ENCODE measurements at places on chromosomes 1 and 21.
A peak's percentile ranks its signal among the peaks of the same experiment; 100 is the strongest.

GRCh38 chr1:228181645-228182034 lies 16.0 kb downstream of the IBA57 start:
- DNase-seq = no peak

DNA sequence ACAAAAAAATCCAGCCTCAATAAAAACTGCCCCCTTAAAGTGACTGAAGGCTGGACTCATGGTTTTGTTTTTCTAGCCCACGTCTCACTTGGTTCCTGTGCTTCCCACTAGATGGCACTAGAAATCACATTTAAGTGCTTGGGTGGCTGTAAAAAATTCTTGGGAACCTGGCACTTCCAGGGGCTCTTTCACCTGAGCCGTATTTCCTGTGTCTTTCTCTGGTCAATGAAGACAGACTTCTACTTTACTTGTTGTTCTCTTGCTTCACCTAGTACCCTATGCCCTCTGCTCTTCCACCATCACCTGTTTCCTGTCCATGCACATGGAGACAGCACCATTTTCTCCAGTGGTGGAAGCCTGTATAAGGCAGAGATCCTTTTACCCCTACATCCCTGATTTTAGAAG lies 20.0 kb downstream of the METTL13 start:
- DNase-seq = peak; percentile 14

DNA sequence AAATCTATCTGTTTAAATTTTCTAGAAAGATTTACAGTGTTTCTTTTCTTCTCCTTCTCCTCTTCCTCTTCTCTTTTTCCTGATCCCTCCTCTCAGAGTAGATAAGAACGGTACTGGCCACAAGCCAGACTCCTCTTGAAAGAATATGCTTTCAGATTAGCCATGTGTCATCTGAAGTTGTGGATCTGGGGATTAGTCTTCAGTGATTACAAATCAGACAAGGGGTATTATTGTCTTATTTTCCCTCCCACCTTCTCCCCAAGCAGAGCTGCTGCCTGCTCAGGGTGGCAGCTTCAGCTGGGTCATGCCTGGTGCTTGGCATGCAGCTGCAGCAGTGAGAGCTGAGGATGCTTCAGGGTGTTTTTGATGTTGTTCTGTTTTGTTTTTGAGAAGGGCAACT lies 42.7 kb downstream of the SGIP1 start:
- no peak for DNase-seq

GRCh38 chr1:165857046-165857801 lies 29.8 kb downstream of the UCK2 start:
- no peak for DNase-seq

DNA sequence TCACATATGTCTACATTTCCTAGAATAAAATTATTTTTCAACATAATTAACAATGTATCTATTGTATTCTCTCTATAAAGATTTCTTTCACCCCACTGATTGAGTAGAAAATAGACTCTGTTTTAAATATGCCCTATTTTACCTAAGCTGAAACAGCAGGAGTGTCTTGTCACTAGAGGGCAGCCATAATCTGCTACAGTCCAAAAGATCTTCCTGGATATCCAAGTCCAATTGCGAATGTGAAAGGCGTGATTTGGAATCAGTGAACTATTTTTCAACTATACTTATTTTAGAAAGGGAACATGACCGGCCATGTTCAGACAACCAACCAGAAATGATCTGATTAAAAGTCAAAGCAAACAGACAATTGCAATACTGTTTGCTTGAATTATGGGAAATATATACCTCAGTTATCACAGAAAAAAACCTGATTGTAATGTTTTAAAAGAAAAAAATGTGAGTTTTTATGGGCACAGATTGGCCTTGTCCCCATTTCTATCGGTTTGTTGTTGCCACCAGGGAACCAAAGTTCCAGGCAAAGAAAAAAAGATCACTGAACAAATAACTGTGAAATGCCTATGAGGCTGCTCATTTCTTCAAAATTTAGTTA lies 1211.0 kb upstream of the ADGRL4 start:
- DNase-seq = no peak

DNA sequence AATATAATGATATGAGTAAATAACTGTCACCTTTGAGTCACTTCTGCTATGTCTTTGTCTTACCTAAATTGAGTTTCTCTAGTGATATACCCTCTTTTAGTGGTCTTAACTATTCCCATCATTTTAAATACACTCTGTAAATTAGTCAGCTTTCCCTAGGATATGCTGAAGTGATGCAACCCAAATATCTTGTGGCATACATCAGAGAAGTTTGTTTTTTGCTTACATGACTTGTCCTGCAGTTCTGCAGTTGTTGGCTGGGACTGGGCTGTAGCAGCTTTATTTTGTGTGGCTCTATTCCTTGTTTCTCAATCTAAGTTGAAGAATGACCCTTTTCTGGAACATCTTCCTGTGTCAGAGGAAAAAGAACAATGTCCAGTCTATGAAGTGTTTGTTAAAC lies 76.4 kb downstream of the TTC3 start:
- DNase-seq = no peak

- no peak for DNase-seq
These were observed 56.0 kb upstream of the C1orf21 start for GRCh38 chr1:184330875-184331274.

GRCh38 chr1:98739762-98740161 lies 78.2 kb downstream of the SNX7 start:
- DNase-seq = no peak

DNA sequence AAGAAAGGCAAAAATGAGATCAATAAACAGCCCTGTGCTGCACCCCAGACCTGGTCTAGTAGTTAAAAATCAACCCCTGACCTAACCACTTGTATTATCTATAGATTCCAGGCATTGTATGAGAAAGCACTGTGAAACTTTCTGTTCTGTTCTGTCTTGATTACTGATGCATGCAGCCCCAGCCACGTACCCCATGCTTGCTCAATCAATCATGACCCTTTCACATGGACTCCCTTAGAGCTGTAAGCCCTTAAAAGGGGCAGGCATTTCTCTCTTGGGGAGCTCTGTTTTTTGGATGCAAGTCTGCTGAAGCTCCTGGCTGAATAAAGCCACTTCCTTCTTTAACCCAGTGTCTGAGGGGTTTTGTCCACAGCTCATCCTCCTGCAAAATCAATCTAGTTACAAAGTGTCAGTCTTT lies 24.2 kb upstream of the CD34 start:
- DNase-seq = no peak

GRCh38 chr1:94694226-94694915 lies 125.8 kb upstream of the SLC44A3 start:
- no peak for DNase-seq

DNA sequence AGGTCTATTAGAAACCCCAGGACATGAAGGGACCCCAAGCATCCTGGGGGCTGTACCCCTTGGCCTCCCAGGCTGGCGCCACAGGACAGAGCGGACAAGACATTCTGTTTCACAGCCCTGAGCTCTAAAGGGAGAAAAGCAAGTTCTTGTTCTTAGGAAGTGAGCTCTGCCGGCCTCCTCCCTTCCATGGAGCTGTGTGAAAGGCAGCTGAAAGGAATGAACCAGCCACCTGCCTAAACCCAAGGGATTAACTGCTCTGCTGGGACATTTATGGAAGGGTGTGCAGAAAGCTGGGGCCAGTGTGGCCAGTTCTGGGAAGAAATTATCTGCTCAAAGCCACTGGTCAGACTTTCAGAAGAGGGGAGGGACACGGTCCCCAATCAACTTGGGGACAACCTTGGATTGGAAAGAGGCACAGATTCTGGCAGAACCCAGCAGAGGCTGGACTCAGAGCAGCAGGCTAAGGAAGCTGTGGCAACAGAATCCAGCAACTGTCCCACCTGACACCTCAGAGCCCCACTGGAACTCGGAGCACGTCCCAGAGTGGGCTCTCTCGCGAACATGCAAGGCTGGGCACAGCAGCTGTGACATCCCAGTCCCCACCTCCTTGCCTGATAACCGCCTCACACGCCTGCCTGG lies 2.1 kb downstream of the KLHL21 start:
- no peak for DNase-seq

GRCh38 chr1:64867266-64867665 lies 99.1 kb downstream of the JAK1 start:
- no peak for DNase-seq

- DNase-seq = no peak
These were observed 318.3 kb downstream of the RRAGC start for GRCh38 chr1:38541223-38541622.

GRCh38 chr1:224769452-224770335 lies 153.6 kb downstream of the CNIH3 start:
- no peak for DNase-seq

DNA sequence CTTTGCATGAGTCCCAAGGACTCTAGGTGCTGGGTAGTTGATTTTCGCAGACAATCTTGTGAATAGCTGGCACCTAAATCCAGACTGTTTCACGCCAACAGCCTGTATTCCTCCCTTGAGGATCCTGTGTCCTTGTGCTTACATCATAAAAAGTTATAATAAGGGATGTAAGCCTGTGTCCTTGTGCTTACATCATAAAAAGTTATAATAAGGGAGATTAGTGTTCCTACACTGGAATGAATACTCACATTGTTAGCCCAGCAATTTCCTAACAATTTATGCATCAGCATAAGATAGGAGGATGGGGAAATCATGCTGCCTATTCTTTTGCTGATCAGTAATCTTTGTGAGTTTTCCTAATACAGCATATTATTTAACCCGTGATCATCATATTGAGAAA lies 4.0 kb upstream of the HSD3B2 start:
- DNase-seq = no peak

- no peak for DNase-seq
These were observed 6.1 kb downstream of the HTR6 start for GRCh38 chr1:19670787-19671186.

- peak; percentile 90 for DNase-seq
These were observed 44.9 kb upstream of the COL6A2 start for GRCh38 chr21:46052703-46053651.

- no peak for DNase-seq
These were observed 81.1 kb downstream of the TNFSF18 start for GRCh38 chr1:172969611-172970010.

GRCh38 chr1:59220356-59220755 lies 76.5 kb upstream of the FGGY start:
- DNase-seq = no peak

GRCh38 chr1:156676820-156677615 lies at the start of gene NES:
Gene NES (minus strand): TSS chr1:156677407. CDS start chr1:156677264, 143 bp downstream.
- no peak for DNase-seq

- no peak for DNase-seq
These were observed 28.1 kb upstream of the TTLL10 start for GRCh38 chr1:1145547-1145914.

- DNase-seq = no peak
These were observed 17.5 kb upstream of the ACBD6 start for GRCh38 chr1:180519846-180520245.

- peak; percentile 69 for DNase-seq
These were observed 11.1 kb upstream of the RAB42 start for GRCh38 chr1:28580722-28581530.

- no peak for DNase-seq
These were observed 904 bp downstream of the GJB3 start for GRCh38 chr1:34781844-34782391.

- DNase-seq = no peak
These were observed 170.1 kb downstream of the TRIM33 start for GRCh38 chr1:114340892-114341291.

- DNase-seq = no peak
These were observed 52.9 kb upstream of the CITED4 start for GRCh38 chr1:40914927-40915569.

DNA sequence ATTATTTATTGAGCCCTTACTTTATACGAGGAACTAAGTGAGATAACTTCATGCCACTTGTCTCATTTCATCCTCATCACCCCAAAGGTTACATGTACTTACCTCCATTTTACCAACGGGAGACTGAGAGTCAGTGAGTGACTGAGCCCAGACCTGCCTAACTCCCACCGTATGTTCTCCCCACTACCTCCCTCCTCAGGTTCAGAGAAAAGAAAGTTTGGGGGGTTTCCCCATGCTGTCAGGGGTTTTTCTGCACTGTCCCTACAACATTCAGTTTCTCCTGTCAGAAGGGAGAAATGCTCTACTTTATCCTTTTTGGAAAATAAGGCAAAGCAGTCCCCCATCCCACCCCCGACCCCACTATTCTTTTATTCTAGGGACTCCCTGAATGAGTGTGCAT lies 32.9 kb downstream of the FAM78B start:
- no peak for DNase-seq

DNA sequence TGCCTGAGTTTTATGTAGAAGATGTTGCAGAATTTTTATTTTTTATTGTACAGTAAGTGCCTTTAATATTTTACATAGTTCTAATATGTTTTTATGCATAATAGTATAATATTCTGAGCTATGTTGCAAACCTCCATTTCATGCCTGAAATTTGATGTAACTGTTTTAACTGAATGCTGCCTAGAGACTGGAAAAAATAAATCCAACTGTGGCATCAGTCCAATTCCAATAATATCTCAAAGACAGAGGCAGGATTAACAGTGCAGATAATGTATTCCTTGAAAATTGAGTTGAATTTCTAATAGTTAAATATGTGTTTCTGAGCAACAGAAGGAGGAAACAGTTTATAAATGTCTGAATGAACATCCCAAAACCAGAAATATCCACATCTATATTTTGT lies 61.1 kb upstream of the KIF1B start:
- DNase-seq = no peak

DNA sequence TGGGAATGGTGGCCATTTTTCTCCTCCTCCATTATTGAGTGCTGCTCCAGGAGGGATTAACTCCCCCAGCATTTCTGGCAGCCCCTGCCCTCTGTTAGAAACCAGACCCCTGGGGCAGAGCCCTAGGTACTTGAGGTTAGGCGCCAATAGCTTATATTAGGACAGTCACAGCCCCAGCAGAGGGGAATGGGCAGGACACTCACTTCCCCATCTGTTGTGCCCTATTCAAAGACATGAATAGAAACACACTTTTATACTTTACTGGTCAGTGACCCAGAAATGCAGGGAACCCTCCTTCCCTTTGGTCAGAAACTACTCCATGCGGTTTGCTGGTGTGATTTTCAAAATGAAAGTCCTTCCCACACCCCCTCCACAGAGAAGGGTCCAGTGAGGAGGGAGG lies 267.7 kb downstream of the PTBP2 start:
- no peak for DNase-seq

DNA sequence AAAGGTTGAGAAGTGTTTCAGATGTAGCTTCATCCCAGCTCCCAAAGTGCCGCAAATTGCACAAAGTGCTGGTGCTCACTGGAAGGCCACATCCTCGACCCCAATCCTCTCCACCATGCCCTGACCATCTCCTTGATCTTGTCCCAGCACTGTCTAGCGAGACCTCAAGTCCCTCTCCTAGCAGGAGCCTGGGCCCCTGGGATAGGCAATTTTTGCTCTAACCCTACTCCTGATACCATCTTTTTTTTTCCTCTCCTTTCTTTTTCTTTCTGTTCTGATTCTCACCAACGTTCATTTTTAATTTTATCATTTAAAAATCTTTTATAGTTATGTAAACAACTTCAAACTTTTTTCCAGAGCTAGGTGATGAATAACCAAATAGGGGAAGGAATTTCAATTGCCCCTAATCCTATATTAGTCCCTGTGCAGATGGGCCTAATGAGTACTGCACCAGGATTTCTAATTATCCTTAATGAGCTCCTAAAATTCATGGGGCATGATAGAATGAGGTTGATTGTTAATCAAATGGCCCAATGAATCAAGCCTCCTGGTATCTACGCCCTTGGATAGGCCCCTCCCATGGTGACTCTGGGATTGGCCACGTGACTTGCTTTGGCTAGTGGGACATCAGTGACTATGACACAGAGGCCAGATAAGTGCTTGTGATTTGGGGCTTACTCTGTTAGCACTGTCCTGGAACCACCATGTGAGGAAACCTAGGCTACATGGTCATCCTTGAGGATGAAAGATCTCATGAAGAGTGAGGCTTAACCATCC lies 41.5 kb upstream of the TENT5B start:
- DNase-seq = no peak
